Activated CD8-positive, alpha-beta memory T cell treated with anti-CD3 and anti-CD28 coated beads for 4 hours (primary cell): ENCODE measurements at places on chromosomes 7 and 10.

DNA sequence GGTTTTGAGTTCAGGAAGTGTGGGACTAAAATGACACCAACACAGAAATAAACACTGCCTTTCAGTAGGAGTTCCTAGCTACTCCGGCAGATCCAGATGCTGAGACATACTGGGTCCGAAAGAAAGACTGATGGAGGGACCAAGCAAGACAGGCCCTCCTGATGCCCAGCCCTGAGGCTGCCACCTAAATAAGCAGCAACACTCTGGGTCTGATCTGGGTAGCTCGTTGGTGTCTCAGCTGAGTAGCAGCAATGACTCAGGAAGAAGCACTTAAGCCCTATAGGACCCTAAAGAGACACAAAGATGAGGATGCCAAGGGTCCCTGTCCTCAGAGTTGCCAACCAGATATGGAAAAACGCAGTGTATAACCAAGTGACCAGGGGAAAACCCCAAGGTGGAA lies 190.7 kb downstream of the FAM107B start:
- DNase-seq, result no peak

GRCh38 chr10:75028748-75029147 lies 82.7 kb upstream of the SAMD8 start:
- no peak for DNase-seq

- no peak for DNase-seq
Observed at GRCh38 chr10:7515439-7515838, 104.6 kb upstream of the SFMBT2 start.

- peak; percentile 22 for DNase-seq
Observed at GRCh38 chr7:5629941-5630340, 151.5 kb downstream of the RNF216 start.

GRCh38 chr7:42645906-42646305 lies 266.0 kb downstream of the C7orf25 start:
- DNase-seq, result no peak

DNA sequence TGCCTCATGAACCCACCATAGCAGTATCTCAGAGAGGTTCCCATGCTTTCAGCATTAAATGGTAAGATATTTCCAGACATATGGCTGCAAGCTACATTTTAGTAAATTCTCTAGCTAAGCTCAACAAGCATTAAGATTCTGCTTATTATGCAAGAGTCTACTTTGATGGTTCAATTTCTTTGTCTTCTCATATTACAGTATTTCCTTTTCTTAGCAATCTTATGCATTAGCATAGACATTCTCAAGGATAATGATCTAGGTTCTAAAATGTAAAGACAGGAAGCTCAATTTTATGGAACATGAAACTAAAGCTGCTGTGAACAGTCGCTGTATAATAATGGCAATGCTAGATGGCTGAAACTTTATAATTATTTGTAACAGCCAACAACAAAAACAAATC lies 39.2 kb downstream of the MEOX2 start:
- no peak for DNase-seq

DNA sequence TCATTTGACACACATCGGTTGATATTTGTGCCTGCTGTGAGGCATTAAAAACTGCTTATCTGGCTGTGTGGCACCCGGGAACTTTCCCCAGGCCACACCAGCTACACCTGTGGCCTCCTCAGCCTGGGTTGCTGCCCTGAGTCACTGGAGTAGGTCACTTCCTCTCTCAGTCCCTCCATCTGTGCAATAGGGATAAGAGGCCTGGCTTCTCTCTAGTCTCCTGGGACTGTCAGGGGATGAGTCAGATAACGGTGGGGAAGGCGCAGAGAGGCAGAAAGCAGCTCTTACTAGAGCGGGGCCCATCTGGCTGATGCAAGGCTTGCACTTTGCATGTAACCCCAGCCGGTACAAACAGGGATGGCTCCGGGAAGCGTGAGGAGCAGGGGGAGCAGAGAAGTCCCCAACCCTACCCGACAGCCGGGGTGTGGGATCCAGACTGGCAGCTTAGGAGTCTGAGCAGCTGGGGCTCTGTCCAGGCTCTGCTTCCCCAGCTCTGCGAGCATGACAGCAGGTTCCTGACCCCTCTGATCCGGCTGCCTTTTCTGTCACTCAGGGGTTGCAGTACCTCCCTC lies 34.0 kb downstream of the DNAJB12 start:
- DNase-seq, result no peak

GRCh38 chr7:55498142-55498541 lies 74.2 kb downstream of the VOPP1 start:
- no peak for DNase-seq

GRCh38 chr10:103053659-103054581 lies 135.8 kb downstream of the CNNM2 start:
- DNase-seq, result peak; percentile 32

GRCh38 chr10:17009212-17009700 lies 120.4 kb downstream of the CUBN start:
- no peak for DNase-seq

GRCh38 chr7:98088109-98088508 lies 18.6 kb upstream of the LMTK2 start:
- no peak for DNase-seq

- DNase-seq, result no peak
Observed at GRCh38 chr10:91247360-91248111, 27.1 kb downstream of the PCGF5 start.

DNA sequence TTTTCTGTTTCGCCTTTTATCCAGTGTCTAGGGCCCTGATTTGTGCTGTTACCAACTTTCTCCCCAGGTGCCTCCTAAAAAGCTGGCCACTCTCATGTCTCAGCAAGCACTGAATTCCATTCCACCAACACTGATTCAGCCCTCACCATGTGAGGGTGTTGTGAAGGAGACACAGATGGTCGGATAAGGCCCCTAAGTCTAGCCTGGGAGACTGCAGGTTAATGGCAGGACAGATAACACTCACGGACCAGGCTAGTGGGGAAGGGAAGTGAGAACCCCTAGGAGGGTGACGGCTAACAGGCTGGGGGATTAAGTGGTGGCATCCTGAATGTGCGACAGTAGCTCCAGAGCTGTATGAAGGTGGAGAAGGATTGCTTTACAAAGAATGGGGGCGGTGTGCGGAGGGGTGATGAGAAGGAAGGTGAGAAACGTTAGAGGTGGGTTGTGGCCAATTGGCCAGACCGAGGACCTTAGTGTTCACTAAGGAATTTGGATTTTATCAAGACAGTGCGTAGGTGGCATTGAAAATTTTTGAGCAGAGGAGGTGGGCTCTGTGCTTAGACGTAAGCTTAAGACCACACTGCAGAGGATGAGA lies 3.8 kb upstream of the DUSP5 start:
- DNase-seq, result no peak

- no peak for DNase-seq
Observed at GRCh38 chr10:71392292-71392691, 4.4 kb upstream of the CDH23 start.
